ENCODE measurements at places on chromosomes 7 and 10.

DNA sequence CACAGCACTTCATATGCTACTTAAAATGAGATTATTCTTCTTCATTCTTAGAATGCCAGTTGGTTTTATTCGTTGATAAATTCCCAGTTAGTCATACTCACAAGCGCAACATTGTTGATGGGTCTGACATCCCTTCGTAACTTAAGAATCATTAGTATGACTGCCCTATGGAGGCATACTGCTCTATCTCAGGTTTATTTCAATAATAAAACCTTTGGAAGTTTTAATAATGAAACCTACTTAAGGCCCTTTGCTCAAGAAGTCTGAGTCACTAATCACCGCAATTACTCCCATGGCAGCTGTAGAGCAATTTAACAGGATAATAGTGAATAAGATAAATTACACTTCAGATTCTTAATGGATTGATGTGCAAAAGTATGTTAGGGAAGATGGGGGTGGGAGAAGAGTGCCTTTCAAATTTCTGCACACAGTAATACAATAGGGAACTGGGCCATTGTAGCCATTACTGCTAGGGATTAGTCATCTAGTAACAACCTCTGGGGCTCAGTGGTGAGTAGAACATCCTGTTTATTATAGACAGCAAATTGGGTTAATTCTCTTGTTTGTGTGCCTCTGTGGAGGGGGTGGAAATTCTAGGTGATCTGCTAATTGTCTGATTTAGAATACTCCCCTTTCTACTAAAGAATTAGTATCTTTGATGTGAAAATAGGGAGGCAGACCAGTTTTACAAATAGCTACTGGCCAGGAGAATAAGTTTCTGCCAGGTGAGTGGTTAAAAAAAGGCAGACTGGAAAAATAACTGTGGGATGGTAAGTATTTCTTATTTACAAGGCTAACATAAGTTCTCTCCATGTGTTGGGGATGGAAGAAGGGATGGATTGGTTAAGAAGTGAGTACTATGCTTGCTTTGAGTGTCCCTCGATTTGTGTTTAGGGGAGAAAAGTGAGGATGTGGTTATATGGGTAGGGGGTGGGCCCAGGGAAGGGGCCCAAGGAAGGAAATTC, 74.5 kb upstream of the VKORC1L1 start:
- no peak for DNase-seq

DNA sequence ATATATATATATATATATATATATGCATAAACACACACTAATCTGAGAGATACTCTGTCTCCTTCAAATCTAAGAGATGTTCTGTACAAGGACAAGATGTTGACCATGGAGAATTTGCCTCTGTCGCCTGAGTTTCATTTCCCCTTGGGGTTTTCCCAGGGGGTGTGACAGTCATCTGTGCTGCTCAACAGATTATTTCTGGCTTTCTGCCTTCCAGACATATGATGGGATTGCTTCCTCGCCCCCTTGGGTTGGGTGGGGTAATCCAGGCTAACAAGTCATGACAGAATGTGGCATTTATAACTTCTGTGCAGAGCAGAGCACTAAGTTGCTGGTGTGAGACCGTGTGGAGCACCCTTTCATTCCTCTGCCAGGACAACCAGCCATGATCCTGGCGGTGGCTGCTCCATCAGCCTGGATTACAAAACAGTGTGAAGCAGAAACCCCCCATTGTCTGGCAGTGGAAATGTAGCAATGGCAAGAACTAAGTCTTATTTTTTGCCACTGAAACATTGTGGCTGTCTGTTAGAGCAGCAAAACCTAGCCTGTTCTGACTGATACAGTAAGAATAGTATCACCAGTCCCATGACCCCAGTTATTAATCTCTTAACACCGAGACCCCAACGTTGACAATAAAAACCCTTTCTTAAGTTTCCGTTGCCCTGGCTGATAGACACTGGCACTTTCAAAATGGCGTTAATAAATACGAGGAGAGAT, 13.7 kb upstream of the USP6NL start:
- DNase-seq, result no peak

GRCh38 chr10:46323176-46323575, 36.4 kb downstream of the ANTXRL start:
- DNase-seq, result no peak

- DNase-seq, result no peak
These were observed 179.3 kb upstream of the CSTF2T start for GRCh38 chr10:51878695-51879094.

DNA sequence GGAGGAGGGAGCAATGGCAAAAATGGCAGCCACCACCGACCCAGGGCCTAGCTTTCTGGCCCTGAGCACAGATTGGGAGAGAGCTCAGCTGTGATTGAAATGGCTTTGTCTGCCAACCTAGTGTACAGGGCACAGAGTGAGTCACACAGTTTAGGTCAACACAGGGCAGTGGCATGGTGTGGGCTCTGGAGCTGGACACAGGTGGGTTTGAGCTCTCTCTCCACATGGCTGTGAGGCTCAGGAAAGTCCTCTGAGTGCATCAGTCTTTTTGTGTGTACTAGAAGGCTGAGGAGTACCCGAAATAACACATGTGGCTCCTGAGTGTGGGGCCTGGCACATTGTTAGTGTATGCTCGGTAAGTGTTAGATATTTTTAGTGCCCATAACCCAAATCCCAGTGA, 60.2 kb upstream of the LOXL4 start:
- DNase-seq, result no peak

DNA sequence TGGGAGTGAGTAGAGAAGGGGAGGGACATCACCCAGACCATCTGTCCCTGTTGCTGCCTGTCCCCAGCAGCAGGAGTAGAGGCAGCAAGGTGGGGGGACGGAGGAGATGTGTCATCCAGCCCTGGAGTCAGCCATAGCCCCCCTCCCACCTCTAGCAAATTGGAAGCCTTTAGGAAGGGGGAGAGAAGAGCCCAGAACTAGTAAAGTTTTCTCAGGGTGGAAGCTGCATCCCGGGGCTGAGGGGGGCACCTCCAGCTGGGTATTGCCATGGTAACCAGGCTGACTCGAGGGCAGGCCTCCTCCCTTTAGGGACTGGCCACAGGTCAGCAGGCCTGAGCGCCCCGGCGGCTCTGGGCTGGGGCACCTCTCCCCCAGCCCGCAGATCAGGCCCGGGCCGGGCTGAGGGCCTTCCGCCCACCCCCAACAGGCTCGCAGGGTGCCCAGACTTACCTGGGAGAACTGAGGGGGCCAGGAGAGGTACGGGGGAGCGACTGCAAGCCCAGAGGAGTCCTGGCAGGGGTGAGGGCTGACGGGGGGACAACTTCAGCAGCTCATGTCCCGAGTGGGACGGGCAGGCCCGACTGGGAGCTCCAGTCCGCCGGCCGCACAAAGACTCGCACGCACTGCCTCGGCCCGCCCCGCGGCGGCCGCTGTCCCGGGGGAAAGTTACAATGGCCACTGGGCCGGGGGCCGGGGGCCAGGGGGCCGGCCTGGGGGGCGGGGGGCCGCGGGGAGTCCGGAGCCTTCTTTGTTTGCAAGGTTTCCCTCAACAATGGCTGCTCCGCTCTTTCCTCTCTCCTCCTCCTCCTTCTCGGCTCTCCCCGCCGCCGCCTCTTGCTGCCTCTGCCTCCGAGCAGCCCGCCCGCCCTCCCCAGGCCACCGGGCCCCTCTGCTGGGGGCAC, 6.0 kb downstream of the LDB1 start:
- no peak for DNase-seq

- peak; percentile 86 for DNase-seq
These were observed 28.1 kb downstream of the ARL4A start for GRCh38 chr7:12715372-12716133.

DNA sequence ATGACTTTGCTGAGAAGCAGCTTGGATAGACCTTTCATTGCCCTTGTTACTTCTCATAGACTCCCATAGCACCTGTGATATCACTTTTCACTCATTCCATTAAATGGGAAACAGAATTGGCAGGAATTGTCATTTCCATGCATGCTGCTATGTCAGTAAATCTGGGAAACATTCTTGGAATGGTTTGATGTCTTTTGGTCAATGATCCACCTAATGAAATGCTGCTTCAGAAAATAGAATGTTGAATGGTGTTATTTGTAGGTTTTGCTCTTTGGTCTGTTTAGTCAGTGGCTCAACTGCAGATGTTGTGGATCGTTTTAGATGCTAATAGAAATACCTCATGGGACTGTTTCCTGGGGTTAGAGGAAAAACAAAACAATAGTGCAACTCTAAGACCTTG, 127.8 kb downstream of the PLPP4 start:
- DNase-seq, result no peak

DNA sequence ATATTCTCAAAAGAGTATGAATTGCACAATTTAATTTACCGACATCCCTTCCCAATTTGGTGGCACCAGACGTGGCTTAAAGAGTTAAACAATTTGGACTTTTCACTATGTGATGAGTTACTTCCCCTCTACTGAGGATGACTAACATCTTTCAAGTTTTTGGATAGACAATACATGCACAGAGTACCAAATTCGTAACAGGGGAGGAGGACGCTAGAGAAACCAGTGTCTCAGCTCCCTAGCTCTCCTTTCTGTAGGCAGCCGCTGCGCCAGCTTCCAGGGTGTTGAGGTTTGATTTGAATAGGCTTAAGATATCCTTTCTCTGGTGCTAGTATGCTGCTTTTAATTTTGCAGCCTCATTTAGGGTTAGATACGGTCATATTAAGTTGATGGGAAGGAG, 69.2 kb downstream of the GNA12 start:
- no peak for DNase-seq

DNA sequence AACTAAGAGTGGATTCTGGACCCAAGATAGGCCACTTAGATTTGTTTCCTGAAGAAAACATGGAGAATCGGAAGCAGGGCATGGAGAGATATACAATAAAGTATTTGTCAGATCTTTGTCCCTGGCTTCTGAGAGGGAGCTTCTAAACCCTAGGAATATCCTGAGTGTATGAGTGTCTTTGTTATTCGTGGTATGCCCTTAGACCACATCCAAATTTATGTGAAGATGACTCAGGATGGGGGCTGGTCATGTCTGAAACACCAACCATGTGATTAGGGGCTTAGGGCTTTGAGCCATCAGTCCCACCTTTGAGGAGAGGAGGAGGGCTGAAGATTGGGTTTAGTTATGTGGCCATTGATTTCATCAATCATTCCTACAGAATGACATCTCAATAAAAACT, 69.7 kb upstream of the PLPP4 start:
- DNase-seq, result no peak

DNA sequence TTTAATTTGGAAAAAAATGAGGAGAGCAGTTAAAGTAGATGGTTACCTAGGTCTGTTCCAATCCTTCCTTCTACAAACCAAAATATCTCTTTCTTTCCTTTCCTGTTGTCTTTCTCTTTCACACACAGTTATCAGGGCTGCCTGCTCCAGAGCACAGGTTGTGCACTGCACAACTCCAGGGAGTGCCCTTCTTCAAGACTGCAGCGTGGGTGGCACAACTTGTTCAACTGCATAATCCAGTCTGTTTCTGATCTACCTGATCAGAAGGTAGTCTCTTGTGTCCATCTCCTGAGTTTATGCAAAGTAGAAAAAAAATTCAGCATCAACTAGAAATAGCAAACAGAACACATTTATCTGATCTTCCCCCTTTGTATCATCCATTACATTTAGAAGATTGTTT, 78.1 kb upstream of the COL13A1 start:
- no peak for DNase-seq

GRCh38 chr7:47543056-47543455, 38.9 kb downstream of the TNS3 start:
- no peak for DNase-seq

DNA sequence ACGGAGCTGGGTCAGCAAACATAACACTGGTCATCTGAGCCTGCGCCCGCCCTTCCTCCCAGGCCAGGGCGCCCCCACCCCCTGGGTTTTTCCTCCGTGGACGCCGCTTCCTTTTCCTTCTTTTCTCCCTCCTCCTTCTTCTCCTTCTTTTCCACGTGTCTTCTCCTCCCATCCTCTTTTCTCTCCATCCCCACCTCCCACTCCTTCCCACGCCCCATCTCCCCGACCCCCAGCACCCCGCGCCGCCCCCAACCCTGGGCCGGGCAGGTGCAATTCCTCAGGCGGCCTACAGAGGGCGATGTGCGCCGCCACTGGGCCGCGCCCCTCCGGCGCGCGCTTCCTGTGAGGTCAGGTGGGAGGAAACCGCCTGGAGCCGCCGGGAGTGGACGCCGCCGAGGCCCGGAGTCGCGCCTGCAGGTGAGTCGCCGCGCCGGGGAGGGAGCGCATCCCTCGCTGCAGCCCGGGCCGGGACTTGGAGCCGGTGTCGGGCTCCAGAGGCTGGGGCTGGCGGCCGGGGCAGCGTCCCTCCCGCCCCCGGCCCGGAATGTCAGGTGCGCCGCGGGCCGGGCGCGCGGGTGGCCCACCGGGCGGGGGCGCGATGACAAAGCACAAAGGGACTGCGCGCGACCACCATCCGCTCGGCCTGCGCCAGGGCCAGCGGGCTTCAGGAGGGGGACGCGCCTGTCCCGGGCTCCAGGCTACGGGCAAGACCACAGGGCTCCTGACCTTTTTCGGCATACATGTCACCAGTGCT, at the start of gene FAM241B:
FAM241B (plus strand) TSS at position 351 of the 754 bp plus-strand sequence. CDS start 1,497 bp downstream, outside the sequence.
- DNase-seq, result peak; percentile 77

- no peak for DNase-seq
These were observed 51.9 kb downstream of the ALOX5 start for GRCh38 chr10:45425621-45426563.

DNA sequence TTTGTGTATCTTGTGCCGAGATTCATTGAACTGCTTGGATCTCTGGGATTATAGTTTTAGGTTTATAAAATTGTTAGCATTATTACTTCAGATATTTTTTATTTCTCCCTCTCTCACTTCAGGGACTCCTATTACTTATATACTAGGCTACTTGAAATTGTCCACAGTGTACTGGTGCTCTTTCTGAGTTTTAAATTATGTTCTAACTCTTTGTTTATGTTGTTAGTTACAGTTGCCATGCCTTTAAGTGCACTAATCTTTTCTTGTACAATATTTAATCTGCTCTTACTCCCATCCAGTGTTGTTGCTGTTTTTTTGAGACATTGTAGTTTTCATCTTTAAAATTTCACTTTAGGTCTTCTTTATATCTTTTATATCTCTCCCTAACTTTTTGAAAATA, 13.1 kb downstream of the PLEKHS1 start:
- no peak for DNase-seq

DNA sequence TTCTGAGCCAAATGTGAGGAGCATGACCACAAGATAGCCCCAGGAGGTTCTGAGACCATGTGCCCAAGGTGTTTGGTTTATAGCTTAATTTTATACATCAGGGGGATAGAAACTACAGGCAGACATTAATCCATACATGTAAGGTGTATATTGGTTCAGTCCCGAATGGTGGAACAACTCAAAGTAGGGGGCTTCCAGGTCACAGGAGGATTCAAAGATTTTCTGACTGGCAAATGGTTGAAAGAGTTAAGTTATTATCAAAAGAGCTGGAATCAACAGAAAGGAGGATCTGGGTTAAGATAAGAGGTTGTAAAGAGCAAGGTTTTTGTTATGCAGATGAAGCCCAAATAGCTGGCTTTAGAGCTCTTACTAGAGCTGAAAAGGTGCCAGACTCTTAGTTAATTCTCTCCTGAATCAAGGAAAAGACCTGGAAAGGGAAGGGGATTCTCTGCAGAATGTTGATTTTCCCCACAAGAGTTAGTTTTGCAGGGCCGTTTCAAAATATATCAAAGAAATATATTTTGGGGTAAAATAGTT, 640.0 kb downstream of the IPMK start:
- DNase-seq, result no peak
